Right lung (tissue), 10 donors: ENCODE measurements at places on chromosomes 1 and 21.

- no peak for DNase-seq
Measured at GRCh38 chr1:89607586-89608318, 25.2 kb upstream of the LRRC8C start.

DNA sequence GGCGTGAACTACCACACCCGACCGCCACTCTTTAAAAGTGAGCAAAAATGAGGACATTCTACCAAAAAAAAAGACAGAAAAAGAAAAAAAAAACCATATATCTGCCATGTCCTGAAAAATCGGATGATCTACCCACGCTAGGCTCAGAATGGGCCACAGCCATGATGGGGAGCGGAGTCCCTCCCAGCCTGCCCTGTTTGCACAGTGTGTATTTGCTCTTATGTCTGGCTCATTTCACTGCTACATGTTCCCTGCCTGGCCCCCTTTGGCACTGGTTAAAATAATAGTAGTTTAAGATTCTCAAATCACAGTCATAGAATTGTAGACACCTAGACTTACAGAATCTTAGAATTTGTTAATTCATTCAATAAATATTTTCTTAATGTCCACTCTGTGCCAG is 121.9 kb downstream of the PTPRU start:
- DNase-seq = no peak

GRCh38 chr21:38999161-38999560 is 184.1 kb downstream of the PSMG1 start:
- DNase-seq = no peak

DNA sequence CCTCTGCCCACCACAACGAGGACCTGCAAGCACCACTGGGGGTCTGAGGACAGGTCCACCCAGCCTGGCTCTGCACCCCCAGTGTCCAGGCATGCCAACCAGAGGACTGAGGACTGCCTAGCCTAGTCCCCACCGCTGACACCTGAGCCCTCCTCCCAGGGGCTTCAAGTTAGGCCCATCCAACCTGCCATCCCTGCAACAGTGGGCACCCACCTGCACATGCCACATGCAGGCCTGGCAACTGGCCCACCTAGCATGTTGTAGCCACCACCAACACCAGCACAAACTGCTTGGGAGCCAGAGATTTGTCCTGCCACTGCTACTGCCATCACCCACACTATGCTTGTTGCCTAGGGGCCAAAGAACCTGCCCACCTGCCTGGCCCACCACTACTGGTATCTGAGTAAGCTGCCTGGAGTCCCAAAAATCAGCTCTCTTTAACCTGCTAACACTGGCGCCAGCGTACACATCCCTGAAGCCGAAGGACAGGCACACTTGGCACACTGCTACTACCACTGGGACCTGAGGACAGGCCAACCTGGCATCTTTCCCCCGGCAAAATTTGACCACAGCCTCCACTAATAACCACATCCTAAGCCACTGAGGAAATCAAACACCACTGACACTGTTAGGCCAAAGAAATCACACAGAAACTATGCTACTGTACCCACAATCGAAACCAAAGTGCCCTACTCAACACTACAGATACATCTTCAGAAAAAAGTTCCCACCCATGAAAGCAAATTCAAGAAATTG is 61.5 kb downstream of the PSMG1 start:
- no peak for DNase-seq

GRCh38 chr1:223135176-223135942 is 7.7 kb downstream of the TLR5 start:
- DNase-seq = no peak

DNA sequence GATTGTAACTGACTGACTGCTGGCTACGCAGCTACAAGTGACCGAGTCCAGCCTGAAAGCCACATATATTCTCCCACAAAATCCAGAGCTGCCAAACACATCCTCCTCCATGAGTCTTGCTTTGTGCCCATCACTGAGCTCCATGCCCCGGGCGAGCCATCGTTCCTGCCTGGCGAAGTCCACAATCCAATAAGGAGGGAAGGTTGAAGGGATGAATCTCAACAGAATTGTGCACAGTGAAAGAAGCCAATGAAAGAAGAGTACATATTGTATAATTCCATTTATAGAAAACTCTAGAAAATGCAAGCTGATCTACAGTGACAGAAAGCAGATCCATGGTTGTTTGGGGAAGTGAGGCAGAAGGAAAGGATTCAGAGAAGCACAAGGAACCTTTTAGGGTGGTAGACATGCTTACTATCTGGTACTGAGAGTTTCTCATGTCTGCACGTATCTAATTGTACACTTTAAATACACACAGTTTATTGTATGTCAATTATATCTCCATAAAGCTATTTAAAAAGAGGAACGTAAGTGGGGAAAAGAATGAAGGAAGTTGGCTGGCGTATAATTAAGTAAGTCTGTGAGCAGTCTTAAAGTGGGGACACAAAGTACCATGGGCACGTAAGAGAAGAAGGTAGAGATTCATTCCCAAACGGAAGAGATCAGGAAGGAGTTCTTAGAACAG is 115.9 kb upstream of the JUN start:
- DNase-seq = no peak
